ENCODE measurements at places on chromosomes 5 and 9.
A peak's percentile ranks its signal among the peaks of the same experiment; 100 is the strongest.

- peak; percentile 6 for DNase-seq
Measured at GRCh38 chr9:36543916-36544315, 28.8 kb upstream of the MELK start.

- peak; percentile 17 for DNase-seq
Measured at GRCh38 chr9:124800306-124801259, 23.6 kb downstream of the OLFML2A start.

DNA sequence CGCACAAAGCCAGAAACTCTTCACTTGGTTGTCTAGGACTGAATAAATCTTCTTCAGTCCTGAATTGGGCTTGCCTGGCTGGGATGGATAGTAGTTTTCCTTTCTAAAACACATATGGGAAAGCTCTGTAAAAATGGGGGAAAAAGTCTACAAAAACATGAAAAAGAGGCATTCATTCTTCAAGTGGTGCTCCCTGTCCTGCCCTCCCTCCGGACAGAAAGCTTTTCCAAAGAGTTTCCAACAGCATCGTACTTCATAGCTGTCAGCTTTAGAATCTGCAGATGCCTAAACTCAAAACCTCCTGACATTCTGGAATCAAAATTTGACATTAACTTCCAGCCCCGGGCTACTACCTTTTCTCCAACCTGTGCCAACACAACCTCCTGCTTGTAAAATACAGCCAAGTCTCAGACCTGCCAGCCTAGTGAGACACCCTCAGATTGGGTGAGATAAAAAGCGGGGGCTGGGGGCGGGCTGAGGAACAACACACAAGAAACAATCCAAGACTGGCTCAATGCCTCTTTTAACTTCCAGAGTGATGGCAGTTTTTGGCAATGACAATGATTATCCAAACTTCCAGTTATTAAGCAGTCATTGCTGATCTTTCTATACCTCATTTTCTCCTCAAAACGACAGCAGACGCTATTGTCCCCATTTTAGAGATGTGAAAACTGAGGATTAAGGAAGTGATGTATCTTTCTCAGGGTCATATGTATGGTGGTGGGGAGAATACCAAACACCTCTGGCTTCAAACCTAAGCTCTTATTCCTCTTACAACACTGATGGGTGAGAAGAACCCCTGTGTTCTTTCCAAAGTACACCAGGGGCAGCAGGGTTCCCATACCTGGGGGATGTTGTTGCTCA is 1.3 kb downstream of the TNC start:
- no peak for DNase-seq

DNA sequence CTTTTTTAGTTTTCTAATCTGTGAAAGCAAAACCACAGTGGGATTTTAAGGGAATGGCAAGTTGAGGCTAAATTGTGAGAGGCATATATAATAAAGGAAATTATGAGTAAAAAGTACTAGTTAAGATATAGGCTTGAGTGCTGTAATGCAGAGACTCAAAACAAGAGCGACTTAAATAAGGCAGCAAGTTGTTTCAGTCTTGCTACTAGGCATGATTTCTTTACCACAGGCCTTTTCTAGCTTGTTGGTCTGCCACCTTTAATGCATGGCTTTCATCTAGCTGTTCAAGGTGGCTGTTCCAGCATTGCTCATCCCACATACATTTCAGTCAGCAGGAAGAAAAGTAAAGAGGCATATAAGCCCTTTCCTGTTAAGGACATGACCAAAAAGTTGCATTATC is 427.9 kb upstream of the ADAMTSL1 start:
- DNase-seq: no peak

- DNase-seq: no peak
Measured at GRCh38 chr5:14577971-14578370, 3.6 kb upstream of the OTULINL start.

DNA sequence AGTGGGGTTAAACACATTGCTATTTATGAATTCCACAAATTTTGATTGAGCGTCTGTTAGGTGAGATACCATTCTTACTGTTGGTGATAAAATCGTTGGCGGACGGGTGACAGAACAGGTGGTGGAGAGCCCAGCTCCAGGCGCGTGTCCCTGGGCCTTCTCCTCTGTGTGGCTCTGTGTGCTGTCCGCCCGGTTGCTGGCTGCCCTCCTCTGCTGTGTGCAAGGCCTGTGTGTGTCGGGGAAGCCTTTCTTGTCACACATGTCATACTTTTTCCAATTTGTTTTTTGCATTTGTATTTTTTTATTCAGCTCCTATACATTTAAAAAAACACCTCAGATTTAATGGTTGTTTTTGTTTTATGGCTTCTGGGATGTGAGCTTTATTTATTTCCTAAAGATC is 33.9 kb downstream of the TENT4A start:
- DNase-seq: no peak

DNA sequence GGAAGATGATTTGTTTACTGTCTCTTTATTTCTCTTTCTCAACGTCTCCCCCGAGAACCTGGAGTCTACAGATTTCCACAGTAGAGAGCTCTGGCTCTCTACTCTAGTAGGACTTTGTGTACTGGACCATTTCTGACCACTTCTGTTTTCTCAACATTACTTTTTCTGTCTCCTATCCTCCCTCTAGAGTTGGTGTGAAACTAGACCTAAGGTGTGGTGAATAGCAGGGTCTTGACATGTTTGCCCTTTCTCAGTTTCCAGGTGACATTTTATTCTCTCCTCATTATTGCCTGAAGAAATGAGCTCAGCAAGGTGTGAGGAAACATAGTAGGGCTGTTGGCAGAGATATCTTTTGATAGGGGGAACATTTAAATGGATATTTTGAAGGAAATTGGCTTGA is 62.1 kb upstream of the IL6ST start:
- DNase-seq: no peak

GRCh38 chr5:96763026-96763425 is 44.7 kb downstream of the ERAP1 start:
- no peak for DNase-seq

GRCh38 chr9:37034938-37035647 is 1.0 kb upstream of the PAX5 start:
- DNase-seq: no peak

DNA sequence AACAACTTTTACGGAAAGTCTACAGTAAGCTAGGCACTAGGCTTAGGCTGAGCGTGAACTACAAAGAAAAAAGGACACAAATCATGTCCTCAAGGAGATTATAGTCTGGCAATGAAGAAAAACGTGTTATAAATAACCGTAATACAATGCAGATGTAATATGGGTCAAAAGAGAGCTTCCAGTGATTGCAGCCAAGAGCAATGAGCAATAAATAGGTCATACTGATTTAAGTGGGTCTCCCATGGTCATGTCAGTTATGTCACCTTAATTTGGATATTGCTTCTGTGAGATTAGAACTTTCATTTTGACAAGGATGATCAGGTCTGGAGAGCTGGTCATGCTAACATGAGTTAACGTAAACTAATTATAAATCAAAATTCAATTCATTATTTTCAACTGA is 158.6 kb upstream of the GNA14 start:
- no peak for DNase-seq

- peak; percentile 39 for DNase-seq
Measured at GRCh38 chr9:135857371-135857786, 50.0 kb downstream of the CAMSAP1 start.

- DNase-seq: no peak
Measured at GRCh38 chr9:135706288-135706687, 4.3 kb downstream of the KCNT1 start.

- DNase-seq: no peak
Measured at GRCh38 chr5:872301-872700, 20.3 kb downstream of the BRD9 start.

All from HFFc6 (cell line).